HEK293T (cell line): ENCODE measurements at places on chromosomes 6 and 20.

DNA sequence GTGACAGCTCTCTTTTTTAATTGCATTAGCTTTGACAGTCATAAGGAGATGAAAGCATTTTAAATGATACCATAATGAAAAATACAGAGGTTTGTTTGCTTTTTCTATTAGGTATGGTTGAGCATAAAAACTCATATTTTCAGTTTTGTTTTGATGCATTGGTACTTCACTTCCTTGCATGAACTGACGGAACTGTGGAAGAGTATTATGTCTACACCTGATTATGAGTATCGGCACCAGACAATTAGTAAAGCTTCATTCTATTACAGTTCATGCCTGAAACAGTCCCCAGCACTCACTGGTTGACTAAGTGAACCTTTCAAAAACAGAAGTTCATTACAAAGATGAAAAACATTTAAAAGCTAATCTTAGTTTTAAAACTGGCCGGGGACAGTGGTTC is 593.0 kb downstream of the GRIK2 start:
- DNase-seq, result no peak

GRCh38 chr6:50236164-50236563 is 186.4 kb upstream of the DEFB112 start:
- DNase-seq, result no peak

DNA sequence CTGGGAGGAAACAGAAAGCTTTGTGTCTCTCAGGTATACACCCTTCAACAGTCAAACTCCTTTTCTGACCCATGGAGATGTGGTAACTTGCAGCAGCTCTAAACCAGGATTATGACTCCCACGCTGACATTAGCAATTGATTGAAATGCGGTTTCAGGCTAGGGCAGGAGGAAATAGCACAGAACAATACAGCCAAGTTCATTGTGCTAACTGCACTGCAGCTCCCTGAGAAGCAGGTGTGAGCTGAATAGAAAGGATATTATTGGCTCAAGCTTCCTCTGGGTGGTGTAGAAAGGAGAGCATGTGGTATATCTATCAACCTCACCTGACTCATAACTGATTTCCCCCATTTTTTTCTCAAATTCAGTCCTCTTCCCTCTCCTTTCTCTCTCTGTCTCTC is 612.3 kb upstream of the BTBD3 start:
- DNase-seq, result no peak

GRCh38 chr6:53795340-53795701 is 516 bp downstream of the LRRC1 start:
- no peak for DNase-seq

DNA sequence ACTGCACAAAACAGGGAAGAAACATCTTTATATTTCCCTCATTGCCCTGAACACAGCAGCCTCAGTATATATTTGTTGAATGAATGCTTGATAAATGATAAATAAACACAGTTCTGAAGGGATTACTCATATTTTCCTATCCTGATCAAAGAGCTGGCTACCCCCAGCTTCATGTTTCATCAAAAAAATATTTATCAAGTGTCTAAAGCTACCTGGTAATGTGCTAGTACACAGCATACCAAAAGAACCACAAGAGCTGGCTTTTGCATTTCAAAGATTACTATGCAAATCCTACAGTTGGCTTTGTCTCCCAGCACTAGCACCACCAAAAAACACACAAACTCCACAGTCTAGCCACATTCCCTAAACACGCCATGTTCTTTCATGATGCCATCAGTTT is 130.0 kb downstream of the BTBD9 start:
- no peak for DNase-seq

- no peak for DNase-seq
These were observed 88.8 kb upstream of the NFATC2 start for GRCh38 chr20:51631011-51631950.

DNA sequence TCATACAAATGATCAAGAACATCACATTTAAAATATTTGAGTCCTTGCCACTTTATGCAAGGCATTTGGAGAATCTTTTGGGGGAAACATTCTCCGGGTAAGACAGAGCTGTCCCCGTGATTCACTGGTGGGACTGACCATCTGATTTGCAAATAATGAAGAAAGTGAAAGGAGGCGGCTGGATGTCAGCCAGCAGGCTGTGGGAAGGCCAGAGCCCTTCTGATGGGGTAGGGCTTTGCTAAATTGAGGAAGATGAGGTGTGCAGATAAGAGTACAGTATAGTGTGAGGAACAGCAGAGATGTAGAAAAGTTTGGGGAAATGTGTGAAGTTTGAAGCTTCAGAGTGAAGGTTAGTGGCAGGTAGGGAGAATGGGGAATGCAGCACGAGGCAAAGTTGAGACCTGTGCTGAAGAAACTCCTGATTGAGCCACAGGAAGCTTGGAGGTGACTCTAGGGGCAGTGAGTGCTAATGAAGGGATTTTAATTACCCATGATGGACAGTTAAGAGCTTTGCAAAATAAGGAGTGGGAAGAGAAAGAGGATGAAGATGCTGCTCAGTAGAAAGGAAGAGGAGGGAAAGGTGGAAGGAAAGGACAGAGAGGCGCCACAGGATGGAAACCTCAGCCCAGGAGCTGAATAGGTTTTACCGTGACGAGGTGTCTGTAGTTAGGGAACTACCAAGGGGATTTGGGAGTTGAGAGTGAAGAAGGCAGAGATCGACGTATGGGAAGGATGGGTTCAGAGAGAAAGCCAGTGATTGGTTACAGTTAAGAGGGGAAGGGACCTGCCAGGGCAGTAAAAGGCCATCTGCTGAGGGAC is 68.7 kb downstream of the SNX9 start:
- DNase-seq, result no peak

DNA sequence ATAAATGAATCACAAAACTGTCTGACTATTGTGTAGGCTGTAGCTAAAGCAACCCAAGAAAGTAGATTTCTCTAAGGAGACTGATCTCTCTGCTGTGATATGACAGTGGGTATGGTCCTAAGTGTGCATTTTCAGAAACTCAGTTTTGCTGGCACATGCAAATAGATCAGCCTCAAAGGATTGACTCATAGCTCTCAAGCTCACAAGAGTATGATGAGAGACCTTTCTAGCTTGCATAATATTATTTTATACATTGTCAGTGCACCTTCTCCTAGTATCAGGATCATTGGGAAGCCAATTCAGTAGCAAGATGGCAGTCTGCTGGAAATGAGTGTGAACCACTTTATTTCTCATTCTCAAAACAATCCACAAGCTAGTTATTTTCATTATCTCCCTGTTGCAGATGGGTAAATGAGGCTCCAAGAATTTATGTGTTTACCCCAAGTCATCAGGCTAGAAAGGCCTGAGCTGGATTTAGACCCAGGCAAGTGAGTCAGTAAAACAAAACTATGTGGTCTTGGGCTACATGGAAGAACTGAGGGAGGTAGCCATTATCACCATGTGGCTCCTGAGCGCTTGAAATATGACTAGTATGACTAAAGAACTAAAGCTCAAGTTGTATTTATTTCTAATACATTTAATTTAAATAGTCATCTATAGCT is 27.9 kb upstream of the PLCB4 start:
- DNase-seq, result no peak

- DNase-seq, result no peak
These were observed 916 bp upstream of the PPP1R11 start for GRCh38 chr6:30066082-30066481.

DNA sequence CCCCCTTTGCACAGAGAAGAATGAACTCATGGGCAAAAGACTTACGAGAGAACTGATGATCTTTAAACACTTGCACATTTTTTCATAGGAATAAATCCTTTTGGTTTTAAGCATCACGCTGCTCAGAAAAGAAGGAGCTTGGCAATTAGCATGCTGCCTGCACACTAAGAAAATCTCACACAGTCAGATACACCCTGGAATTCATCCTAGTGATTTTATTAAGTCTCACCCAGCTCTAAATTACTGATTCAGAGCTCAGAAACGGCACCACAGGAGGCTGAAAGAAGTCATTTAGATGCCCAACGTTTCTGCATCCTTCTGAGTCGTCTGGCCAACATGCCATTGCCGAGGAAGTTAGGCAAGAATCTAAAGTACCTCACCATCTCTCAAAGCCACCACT is 18.0 kb upstream of the NRSN1 start:
- no peak for DNase-seq

GRCh38 chr6:134593442-134593841 is 275.5 kb upstream of the SGK1 start:
- no peak for DNase-seq

DNA sequence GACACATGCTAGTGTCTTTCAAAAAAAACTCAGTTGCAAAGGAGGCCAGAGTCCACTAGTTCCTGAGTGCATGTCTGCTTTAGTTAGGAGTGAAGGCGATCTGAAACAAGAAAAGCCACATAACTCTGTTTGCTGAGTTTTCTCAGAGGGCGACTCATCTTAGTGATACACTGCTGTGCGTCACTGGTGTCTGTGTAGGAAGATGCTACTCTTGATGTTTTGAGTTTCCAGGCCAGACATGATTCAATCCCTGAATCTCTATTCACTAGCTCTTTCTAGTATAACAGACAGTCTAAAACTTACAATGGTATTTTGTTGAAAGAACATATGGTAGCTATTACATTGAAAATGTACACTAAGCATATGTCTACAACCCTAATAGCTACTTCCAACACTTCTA is 60.9 kb downstream of the GFRAL start:
- DNase-seq, result no peak

DNA sequence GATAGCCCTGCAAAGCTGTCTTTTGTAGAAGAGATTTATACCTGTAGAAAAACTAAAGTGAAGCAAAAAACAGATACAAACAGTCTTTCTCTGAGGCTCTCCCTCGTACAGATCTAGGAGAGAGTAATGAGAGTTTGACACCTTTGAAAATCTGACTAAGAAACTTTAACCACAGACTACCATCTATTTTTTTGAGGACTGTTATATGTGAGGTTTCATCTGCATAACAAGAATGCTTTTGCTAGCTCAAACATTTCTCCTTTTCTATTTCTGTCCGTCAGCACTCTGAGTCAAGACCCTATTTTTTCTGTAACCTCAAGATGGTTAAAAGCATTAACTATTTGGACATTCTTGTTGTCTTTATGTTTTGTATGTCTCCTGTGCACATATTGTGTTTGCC is 193.0 kb downstream of the BTBD3 start:
- no peak for DNase-seq

DNA sequence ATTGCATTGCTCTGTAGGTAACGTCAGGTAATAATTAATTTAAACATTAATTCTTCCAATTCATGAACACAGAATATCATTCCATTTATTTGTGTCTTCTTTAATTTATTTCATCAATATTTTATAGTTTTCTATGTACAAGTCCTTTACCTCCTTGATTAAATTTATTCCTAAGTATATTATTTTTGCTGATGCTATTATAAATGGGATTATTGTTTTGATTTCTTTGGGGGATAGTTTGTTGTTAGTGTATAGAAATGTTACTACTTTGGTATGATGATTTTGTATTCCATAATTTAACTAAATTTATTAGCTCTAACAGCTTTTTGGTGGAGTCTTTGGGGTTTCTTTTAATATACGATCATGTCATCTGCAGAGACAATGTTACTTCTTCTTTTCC is 44.7 kb upstream of the CCND3 start:
- no peak for DNase-seq

DNA sequence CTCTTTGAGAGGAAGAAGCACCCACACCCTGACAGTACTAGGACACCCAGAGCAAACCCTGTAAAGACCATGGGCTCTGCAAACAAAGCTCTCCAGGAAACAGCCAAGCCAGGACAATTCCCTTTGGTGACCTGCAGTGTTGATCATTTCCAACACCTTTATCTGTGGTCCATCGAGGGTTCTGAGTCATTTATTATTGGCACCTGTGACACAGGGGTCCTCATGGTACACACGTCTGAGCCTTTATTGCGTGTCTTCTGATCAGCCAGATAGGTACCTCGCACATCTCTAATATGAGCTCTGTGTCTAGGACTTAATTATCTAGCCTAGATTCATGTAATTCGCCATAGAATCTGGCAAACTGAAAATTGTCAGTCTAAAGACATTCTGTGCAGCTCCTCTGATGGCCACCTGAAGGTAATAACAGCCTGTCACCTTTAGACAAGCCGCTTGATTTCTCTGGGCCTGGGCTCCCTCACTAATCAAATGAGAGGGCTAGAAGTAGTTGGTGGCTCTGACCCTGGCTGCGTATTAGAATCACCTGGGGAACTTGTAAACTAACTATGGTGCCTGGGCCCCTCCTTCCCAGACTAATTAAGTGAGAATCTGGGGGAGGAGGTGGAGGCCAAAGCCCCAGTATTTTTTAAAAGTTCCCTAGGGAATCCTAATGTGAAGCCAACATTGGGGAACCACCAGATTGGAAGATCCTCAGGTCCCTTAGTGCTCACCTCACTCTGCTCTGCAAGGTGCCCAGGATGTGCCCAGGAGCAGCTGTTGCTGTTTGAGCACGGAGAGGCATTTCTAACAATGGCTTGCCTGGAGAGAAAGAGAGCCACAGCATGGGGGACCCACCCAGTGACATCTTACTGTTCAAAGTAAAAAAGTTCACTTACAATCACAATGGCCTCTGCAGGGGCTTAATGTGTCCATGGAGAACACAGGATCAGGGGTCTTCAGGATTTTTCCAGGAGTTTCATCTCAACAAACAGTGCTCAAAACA is 122.0 kb upstream of the ARID1B start:
- DNase-seq, result no peak

DNA sequence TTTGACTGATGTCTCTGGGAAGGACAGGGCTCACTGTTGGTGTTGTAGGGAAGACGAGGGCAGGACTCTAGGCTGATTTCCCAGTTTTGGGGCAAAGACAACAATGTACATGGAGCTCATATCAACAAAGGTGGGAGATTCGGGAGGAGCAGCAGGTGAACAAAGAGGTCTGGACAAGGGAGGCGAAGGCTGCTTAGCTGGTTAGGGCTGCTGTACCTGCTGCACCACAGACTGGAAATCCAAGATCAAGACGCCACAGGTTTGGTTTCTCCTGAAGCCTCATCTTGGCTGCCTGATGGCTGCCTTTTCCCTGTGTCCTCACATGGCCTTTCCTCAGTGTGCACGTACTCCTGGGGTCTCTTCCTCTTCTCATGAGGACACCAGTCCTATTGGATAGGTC is 287.2 kb downstream of the FOXC1 start:
- no peak for DNase-seq

GRCh38 chr20:33667676-33668465 is 1.1 kb downstream of the ACTL10 start:
- DNase-seq, result peak; percentile 64

GRCh38 chr20:37803438-37804307 is 99.3 kb upstream of the VSTM2L start:
- DNase-seq, result no peak

DNA sequence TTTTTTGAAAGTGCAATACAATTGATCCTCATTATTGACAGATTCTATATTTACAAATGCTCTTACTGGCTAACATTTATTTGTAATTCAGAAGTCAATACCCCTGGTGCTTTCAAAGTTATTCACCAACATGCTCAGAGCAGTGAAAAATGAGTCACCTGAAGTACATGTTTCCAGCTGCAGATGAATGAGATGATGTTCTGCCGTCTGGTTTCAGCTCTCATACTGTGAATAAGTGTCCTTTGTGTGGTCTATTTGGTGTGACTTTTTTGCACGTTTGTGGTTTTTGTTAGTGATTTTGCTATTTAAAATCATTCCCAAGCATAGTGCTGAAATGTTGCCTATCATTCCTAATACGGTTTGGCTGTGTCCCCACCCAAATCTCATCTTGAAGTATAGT is 22.3 kb upstream of the EYA4 start:
- DNase-seq, result no peak
